ENCODE measurements at places on chromosomes 1 and 21. TPM values are rescaled to one million over a fixed set of nuclear protein-coding genes. Genes with fewer than 3 reads are reported as not detected.

- no peak for DNase-seq
Measured at GRCh38 chr1:19454265-19455146, 30.8 kb downstream of the CAPZB start.

SRSF10 gene
- total RNA-seq = 63.4 TPM

SYNJ1 gene
- 10.8 TPM for total RNA-seq

CCDC181 gene
- total RNA-seq = 1.2 TPM

DNA sequence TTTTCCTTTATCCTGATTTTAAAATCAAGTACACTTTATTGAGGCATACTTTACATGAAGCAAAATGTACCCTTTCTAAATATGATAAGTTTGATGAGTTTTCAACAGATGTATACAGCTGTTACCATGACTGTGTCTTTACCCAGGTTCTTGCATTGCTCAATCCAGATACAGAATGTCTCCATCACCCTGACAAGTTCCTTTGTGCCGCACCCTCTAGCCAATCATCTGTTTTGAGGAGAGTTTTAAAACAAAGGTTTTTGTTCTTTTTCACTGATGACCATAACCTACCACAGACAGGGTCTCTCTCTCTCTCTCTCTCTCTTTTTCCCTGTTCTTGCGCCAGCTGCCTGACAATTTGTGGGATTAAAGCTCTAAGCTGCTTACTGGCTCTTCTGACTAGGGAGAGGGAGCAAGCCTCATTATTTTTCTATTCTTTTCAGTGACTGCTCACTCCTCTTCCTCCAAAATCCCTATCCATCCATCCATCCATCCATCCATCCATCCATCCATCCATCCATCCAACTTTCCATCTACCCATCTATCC lies 1.2 kb upstream of the KCNE1 start:
- no peak for DNase-seq

GRCh38 chr1:242797856-242798255 lies 273.4 kb upstream of the PLD5 start:
- DNase-seq = no peak

- no peak for DNase-seq
Measured at GRCh38 chr1:211633524-211633846, 41.9 kb downstream of the NEK2 start.

TBX19 gene
- 0.48 TPM for total RNA-seq

DNA sequence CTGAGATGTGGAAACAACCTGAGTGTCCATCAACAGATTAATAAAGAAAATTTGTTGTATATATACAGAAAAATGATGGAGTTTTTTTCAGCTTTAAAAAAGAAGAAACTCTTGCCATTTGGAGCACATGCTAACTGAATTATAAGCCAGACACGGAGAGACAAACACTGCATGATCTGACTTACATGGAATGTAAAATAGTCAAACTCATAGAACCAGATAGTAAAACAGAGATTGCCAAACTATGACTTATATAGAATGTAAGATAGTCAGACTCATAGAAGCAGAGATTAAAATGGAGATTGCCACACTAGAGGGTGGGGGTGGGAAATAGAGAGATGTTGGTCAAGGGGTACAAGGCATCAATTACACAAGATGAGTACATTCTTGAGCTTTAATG lies 1786.6 kb downstream of the PLA2G4A start:
- DNase-seq = no peak

GRCh38 chr1:31306278-31306677 lies 9.4 kb downstream of the ZCCHC17 start:
- no peak for DNase-seq

- no peak for DNase-seq
Measured at GRCh38 chr1:76782809-76783208, 84.5 kb upstream of the ST6GALNAC5 start.

DNA sequence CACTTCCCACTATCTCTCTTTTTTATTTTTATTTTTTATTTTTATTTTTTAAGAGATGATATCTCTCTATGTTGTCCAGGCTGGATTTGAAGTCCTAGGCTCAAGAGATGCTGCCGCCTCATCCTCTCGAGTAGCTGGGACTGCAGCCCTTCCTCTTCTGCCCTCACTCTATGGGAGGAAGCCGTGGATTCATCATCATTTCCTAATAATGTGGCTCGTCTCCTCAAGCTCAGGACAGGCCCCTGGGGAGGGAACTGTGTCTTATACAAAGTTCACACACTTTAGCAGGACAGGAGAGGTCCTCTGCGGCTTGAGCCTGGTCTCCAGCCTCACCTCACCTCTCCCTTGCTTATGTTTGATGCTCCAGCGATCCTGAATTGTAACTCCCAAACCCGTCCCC lies 16.5 kb upstream of the IFFO2 start:
- no peak for DNase-seq

DNA sequence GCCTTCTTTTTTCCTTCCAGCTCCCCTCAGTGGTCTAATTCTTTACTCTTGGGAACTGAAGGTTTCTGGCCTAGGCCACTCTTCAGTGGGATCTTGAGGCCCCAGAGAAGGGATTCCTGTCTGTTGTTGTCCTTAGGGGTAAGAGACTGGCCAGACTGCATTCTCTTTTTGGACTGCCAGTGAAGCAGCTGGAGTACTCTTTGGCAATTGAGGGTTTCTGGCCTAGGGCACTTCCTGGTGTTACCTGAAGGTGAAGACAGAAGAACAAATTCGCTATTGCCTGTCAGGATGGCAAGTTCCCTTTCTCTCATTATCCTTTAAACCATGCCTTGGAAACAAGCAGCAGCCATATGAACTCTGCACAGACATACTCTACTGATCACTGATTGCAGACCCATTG lies 286.6 kb upstream of the ZP4 start:
- no peak for DNase-seq

GRCh38 chr1:245197121-245197520 lies 42.3 kb downstream of the KIF26B start:
- DNase-seq = no peak

GRCh38 chr1:195529881-195530280 lies 1078.4 kb downstream of the KCNT2 start:
- no peak for DNase-seq

GRCh38 chr1:88462488-88463261 lies 221.4 kb upstream of the PKN2 start:
- no peak for DNase-seq

DNA sequence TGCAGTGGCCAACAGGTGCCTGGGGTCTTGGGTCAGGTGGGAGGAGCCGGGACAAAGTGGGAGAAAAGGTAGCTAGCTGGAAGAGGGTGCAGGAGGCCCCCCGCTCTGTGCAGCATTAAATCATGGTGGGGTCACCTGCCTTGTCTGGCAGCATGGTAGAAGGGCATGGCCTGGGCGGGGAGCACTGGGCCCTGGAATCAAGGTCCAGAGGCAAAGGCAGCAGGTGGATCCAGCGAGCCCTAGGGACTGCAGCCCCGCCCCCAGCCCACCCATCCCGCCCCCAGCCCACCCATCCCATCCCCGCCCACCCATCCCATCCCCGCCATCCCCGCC lies 16.7 kb upstream of the TTLL10 start:
- no peak for DNase-seq

DNA sequence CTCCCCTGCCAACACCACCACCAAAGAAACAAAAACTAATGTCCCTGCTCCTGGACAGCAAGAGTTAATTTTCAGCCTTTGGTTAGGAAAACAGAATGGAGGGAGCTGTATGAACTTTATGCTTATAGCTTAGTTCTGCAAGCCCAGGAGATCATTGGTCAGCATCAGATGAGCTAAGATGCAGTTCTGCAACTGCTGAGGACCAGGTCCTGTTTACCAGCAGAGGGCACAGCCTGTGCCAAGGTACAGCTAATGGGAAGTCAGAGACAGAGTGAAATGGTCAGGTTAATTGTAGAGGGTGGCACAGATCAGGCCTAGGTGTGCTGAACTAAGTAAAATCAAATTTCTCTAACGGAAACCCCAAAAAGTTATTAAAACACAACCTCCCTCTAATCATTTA lies 161.3 kb downstream of the ROR1 start:
- no peak for DNase-seq

- DNase-seq = no peak
Measured at GRCh38 chr1:89405275-89405929, 41.5 kb downstream of the GBP6 start.

DNA sequence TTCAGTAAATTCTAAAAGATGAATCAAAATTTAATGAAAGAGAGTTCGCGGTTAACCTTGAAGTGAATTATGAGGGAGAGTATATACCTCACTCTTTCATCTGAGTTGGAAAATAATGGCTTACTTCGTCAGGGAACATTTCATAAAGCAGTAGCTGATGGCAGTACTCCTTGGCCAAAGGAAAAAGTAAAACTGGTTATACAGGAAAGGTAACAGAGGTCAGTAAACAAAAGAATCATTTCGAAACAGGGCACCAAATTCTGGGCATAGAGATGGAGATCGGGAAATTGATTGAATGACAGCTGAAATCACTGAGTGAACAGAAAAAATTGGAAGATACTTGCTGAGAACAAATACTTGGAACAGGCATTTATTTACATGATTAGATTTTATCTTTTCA lies 199.0 kb downstream of the OLFM3 start:
- no peak for DNase-seq

- DNase-seq = no peak
Measured at GRCh38 chr1:111213412-111213811, 13.0 kb upstream of the DENND2D start.

DNA sequence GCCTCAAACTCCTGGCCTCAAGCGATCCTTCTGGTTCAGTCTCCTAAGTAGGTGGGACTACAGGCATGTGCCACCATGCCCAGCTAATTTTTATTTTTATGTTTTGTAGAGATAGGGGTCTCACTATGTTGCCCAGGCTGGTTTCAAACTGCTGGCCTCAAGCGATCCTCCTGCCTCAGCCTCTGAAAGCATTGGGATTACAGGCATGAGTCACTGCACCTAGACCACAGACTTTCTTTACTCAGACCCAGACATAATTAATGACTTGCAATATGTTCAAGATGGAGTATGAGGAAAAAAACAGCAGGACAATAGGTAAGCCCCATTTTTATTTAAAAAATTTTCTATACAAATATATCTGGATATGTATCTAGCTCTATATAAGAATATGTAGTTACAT lies 13.2 kb downstream of the KANK4 start:
- DNase-seq = no peak

DNA sequence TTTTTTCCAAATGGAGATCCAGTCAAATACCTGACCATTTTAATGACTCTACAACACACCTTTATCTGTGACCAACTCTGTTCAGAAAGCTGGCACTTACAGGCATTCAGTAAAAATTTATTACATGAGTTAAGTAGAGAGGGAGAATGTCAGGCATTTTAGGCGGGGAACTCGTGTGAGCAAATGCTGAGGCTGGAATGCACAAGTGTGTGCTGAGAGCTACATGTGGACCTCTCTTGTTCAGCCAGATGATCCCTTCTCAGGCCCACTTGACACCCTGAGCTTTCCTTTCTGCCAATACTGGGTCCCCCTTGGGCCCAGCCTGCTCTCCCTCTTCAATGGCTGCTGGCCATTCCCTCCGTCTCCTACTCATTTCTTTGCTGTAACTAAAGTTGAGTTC lies 11.7 kb downstream of the PPIH start:
- no peak for DNase-seq

DNA sequence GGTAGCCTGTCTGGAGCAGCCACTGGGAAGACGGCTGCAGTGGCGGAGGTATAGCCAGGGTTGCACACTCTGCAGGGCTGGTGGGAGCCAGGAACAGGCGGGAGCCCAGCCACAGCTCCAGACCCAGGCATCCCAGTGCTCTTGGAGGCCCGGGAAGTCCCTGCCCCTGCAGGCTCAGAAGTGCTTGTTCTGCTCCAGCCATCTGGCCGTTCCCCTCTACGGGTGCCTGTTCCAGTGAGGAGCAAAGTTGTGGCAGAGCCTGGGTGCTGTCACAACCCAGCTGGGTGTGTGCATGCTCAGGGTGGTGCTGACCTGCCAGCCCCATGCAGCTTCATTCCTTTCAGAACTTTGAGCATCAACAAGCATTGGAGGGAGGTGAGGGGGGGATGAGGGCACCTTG lies 31.7 kb upstream of the BACE2 start:
- no peak for DNase-seq

GRCh38 chr1:198934901-198935305 lies 296.1 kb downstream of the PTPRC start:
- no peak for DNase-seq

NCMAP gene
- total RNA-seq = not detected

All from cardiac septum (tissue), 1 donor.